Uterus (tissue), 4 donors: ENCODE measurements at places on chromosomes 11 and 22.
A peak's percentile ranks its signal among the peaks of the same experiment; 100 is the strongest.

- H3K4me3 ChIP-seq: no peak overlapping the region
- DNase-seq: no peak
- H3K27ac ChIP-seq: no peak overlapping the region
- no peaks in the 10 kb centered on the region for H3K36me3 ChIP-seq
Observed at GRCh38 chr11:120914021-120914420, 109.9 kb upstream of the TBCEL start.

DNA sequence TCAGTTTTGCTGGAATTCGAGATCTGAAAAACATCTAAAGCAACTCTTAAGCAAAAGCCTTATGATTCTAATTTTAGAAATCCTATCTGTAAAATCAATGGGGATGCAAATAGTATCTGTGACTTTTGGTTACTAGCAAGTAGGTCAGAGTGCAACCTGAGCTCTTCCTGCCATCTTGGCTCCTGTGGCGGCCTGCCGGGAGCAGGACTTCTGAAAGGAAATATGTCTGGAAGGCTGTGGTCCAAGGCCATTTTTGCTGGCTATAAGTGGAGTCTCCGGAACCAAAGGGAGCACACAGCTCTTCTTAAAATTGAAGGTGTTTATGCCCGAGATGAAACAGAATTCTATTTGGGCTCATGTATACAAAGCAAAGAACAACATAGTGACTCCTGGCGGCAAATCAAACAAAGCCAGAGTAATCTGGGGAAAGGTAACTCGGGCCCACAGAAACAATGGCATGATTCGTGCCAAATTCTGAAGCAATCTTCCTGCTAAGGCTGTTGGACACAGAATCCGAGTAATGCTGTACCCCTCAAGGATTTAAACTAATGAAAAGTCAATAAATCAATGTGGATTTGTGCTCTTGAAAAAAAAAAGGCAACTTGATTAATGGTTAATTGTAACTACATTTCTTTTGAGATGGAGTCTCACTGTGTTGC, 1.7 kb downstream of the SAMM50 start:
- H3K27me3 ChIP-seq: no peaks in the 10 kb centered on the region
- H3K27ac ChIP-seq: no peak overlapping the region
- no peaks in the 10 kb centered on the region for H3K4me1 ChIP-seq
- no peak overlapping the region for H3K4me3 ChIP-seq
- no peaks in the 10 kb centered on the region for H3K36me3 ChIP-seq

DNA sequence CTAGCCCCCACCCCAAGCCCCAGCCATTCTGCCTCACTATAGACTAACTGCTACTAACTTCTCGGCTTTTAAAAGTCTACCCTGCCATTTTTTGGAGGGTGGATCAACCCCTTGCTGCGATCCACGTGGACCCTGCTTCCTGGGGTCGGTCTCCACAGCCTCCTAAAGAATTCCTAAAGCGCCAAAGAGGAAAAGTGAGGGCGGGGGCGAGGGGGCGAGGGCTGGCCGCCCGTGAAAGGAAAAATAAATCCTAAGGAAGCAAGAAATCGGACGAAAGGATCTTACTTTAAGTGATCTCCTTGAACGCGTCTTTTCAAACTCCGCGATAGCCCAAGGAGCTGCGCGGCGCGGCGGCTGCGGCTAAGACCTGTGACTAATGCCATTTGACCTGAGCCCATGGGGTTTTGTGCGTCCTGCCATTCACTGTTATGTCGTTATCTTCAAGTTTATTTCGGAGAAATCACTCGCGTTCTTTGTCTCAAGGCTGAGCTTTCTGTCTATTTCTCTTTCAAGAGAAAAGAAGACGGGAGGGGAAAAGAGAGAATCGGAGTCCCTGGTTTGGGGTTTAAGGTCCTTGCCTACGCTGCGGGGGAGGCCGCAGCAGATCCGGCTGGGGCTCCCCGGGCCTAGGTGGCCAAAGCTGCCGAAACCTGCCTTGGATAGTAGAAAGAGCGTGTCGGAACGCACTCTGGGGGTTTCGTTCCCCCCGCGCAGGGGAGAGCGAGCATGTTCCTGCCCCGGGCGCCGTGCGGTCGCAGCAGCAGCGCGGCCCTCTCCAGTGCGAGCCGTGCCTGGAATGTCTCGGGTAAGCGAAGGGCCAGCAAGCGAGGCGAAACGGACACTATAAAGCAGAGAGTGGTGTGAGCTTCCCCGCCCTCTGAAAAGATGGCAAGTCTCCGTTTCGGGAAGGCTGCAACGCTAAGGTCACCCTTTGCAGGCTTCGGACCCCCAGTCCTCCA, 2.8 kb upstream of the DBX1 start:
- no peaks in the 10 kb centered on the region for H3K36me3 ChIP-seq
- H3K4me3 ChIP-seq: peak overlapping the region; percentile 10
- DNase-seq: no peak
- peaks cover 20% of the 10 kb centered on the region for H3K27me3 ChIP-seq
- no peaks in the 10 kb centered on the region for H3K4me1 ChIP-seq

GRCh38 chr11:123286761-123287160, 91.7 kb upstream of the CLMP start:
- no peaks in the 10 kb centered on the region for H3K27me3 ChIP-seq
- no peak overlapping the region for H3K4me3 ChIP-seq
- no peak overlapping the region for H3K27ac ChIP-seq
- no peak for DNase-seq
- H3K36me3 ChIP-seq: no peaks in the 10 kb centered on the region
- no peaks in the 10 kb centered on the region for H3K4me1 ChIP-seq

DNA sequence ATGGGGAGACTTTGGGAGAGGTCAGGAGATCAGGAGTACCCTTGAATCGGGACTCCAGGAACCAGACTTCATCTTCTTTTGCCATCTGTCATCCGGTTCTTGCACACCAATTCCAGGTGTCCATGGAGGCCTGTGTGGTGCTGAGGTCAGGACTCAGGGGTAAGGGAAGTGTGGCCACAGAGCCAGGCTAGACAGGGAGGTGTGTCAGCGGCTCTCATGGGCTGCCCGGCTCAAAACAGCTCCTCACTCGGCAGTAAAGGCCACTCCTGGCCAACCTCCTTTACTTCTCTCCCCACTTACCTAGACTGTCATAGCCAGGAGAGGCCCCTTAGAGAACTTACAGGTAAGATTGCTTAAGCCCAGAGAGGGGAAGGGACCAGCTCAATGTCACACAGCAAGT, 75.7 kb upstream of the NECTIN1 start:
- no peak overlapping the region for H3K27ac ChIP-seq
- no peak overlapping the region for H3K4me3 ChIP-seq
- H3K27me3 ChIP-seq: no peaks in the 10 kb centered on the region
- no peak for DNase-seq

DNA sequence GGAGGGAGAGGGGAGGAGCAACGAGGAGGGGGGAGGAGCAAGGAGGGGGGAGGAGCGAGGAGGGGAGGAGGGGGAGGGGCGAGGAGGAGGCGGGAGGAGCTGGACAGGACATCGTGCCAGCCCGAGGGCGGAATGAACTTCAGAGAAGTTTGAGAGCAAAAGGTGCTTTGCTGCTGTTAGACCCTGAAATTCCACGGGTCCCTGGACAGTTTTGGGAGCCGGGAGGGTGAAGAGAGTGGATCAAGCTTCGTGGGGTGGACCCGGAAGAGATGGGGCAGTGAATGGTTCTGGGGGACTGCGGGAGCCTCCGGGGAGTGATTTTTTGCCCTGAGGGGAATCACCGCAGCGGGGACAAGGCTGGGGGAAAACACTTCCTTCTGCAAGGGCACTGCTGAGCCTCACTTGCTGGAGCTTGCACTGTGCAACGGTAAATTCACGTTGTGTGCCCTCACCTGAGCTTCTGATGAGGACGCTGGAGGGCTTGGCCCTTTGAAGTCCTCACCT, 10.7 kb upstream of the NLRP6 start:
- no peaks in the 10 kb centered on the region for H3K36me3 ChIP-seq
- H3K4me1 ChIP-seq: no peaks in the 10 kb centered on the region
- H3K4me3 ChIP-seq: no peak overlapping the region

DNA sequence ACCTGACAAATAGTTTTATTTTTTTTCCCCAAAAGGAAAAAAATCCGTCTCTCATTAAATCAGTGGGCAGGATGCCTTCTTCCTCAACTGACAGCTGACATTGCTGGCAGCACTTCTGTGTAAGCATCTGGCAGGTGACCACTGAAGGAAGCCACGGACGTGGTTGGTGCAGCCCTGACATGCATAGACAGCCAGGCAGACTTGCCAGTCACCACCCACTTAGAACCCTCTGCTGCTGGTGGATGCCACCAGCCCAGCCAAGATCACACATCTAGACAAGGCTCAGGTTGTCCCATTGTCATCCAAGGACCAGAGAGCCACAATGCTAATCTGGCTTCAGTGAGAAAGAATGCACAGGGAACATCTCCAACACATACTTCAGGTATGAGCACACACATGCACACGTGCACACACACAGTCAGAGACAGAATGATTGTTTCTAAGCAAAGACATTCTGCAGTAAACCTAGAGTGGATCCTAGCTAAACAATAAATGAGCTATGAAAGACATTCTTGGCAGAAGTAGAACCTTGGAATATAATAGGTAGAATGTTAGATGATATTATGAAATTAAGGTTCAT, 49.8 kb upstream of the BMAL1 start:
- H3K27ac ChIP-seq: no peak overlapping the region
- H3K4me1 ChIP-seq: no peaks in the 10 kb centered on the region
- no peak for DNase-seq
- no peak overlapping the region for H3K4me3 ChIP-seq

DNA sequence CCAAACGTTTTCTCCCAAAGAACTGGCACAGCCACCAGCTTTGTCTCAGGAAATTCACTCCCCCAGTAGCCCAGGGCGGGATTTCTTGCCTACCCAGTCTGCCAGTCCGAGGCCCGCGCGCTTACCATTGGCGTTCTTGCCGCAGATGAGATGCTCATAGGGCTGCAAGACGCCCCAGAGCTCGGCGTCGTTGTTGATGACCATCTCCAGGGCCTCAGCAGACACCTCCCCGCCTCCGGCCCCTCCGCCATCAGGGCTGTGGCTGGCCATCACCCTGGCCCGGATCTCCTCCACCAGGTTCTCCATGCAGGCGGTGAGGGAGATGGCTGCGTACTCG, 1.3 kb downstream of the ABTB2 start:
- H3K27me3 ChIP-seq: no peaks in the 10 kb centered on the region
- no peaks in the 10 kb centered on the region for H3K4me1 ChIP-seq
- peak overlapping the region; percentile 82 for H3K27ac ChIP-seq
- H3K36me3 ChIP-seq: no peaks in the 10 kb centered on the region
- peak; percentile 34 for DNase-seq

DNA sequence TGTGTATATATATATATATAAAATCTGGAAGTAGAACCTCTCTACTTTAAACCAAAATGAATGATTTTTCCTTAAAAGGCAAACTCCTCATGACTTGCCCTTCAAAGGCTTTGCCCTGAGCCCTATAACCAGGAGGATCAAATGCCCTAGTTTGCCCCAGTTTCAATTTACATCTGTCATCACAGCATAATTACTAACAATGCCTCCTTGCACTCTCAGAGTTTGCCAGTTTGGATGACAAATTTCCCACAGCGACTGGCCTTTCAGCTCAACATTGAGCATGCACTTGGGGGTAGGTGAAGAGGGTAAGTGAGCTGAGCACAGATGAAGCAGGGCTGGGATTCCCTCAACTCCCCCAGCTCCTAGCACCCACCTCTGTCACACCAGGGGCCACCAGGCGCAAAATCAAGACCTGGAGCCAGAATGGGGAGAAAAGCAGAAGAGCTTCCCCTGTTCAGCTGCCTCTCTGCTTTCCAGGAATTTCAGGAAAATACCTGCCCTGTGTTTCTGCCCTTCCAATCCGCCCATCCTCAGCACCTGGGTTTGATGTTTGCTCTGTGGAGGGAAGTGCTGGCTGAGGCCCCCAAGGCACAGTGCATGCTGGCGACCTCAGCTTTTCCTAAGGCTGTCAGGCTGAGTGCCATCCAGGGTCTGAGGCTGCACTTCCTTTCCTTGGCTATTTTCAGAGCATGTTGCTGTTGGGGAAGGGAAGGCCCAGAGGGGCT, 67.5 kb downstream of the ADAMTS15 start:
- H3K4me3 ChIP-seq: no peak overlapping the region
- H3K27ac ChIP-seq: no peak overlapping the region
- DNase-seq: no peak
- H3K27me3 ChIP-seq: no peaks in the 10 kb centered on the region

- no peaks in the 10 kb centered on the region for H3K27me3 ChIP-seq
- no peak overlapping the region for H3K27ac ChIP-seq
- no peaks in the 10 kb centered on the region for H3K4me1 ChIP-seq
- DNase-seq: no peak
- no peak overlapping the region for H3K4me3 ChIP-seq
Observed at GRCh38 chr22:47062126-47062525, 299.7 kb downstream of the TBC1D22A start.

DNA sequence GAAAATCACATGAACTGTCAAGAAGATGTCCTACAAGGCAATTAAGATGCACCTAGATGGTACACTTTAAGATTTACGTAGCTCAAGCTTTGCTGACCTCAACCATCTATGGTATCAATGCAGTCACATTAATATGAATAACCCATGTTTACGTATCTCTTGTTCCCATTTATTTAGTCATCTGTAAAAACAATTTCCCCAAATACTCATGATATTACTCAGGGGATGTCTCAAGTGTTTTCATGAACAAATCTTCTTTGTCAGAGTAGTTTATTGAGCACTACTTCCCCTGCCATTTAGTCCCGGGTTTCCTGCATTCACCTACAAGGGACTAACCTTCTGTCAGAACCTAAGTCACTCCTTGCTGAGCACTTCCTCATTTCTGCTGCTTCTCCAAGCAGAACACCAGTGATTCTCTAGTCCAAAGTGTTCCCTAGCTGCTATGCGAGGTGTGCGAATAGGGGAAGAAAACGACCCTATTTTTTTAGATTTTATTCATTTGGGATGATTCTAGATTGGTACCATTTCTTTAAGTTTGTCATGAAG, 554.3 kb upstream of the LRRC4C start:
- no peaks in the 10 kb centered on the region for H3K36me3 ChIP-seq
- H3K4me3 ChIP-seq: no peak overlapping the region
- no peak overlapping the region for H3K27ac ChIP-seq
- H3K4me1 ChIP-seq: no peaks in the 10 kb centered on the region

DNA sequence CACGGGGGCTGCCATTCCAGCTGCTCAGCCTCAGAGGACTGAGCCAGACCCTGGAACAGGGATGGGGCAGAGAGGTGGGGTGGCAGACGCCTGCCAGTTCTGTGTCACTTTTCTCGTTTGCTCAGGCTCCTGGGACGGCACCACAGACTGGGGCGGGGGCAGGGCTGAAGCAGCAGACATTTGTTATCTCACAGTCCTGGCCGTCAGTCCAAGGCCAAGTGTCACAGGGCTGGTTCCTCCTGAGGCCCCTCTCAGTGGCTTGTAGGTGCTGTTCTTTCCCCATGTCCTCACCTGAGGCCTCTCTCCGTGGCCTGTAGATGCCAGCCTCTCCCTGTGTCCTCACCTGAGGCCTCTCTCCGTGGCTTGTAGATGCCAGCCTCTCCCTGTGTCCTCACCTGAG, 24.7 kb downstream of the TPCN2 start:
- no peak overlapping the region for H3K4me3 ChIP-seq
- H3K4me1 ChIP-seq: no peaks in the 10 kb centered on the region
- no peaks in the 10 kb centered on the region for H3K36me3 ChIP-seq
- no peaks in the 10 kb centered on the region for H3K27me3 ChIP-seq
- DNase-seq: no peak

DNA sequence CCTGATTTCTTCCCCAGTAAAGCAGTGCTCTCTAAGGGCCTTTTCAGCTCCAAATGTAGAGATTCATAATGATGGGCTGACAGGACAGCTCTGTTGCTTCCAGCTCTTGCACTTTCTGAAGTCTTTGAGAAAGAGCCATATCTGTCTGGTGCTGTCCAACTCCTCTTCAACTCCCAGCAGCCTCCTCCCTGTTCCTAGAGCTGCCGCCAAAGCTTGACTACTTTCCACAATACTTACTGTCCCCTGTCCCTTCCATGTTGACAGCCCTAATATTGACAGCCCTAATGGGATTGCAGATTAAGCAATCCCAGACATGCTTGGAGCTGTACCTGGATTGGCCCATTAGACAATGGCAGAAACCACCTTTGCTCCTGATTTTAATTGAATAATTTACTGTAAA, 29.6 kb downstream of the INSC start:
- H3K27me3 ChIP-seq: no peaks in the 10 kb centered on the region
- H3K4me3 ChIP-seq: no peak overlapping the region
- no peak overlapping the region for H3K27ac ChIP-seq
